ENCODE measurements at places on chromosomes 1 and 21.

GRCh38 chr1:174721246-174721645 is 273.5 kb downstream of the GPR52 start:
- DNase-seq, result no peak

DNA sequence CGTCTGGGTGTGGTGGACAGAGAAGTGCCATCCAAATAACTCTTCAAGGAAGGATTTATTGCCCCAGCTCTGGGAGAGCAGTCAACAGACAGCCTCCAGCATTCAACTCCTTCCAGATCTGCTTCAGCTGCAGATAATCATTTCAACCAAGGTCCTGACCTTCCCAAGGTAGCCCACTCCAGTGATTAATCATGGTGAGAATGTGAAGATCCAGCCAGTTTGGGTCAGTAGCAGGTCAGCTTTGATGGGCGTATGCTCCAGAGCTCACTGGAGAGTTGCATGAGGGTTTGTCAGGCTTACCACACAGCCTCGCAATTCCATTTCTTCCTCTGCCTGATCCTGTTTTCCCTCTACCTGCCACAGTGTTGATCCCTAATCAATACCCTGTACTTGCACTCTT is 214.5 kb upstream of the ZRANB2 start:
- DNase-seq, result no peak

GRCh38 chr1:201268604-201269151 is 14.6 kb upstream of the PKP1 start:
- DNase-seq, result no peak

GRCh38 chr1:35181790-35182455 is 11.0 kb downstream of the SFPQ start:
- no peak for DNase-seq

- no peak for DNase-seq
These were observed 22.5 kb upstream of the PKP1 start for GRCh38 chr1:201260648-201261311.

DNA sequence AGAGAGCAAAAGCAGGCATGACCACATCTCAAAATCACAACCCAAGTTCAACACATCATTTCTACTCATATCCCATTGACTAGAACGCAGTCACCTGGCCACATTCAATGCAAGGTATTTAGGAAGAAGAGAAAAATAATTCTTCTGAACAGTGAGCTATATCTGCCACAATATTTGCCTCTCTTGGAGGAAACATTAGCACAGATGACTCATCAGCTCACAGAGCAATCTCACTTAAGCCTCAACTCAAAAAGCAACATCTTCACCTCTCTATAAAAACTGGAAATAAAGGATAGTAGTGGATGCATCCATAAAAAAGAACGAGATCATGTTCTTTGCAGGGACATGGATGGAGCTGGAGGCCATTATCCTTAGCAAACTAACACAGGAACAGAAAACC is 143.9 kb upstream of the FMN2 start:
- no peak for DNase-seq

GRCh38 chr1:109275706-109276345 is 7.1 kb downstream of the PSRC1 start:
- DNase-seq, result no peak

- no peak for DNase-seq
These were observed 127.6 kb upstream of the VAMP3 start for GRCh38 chr1:7643530-7643929.

DNA sequence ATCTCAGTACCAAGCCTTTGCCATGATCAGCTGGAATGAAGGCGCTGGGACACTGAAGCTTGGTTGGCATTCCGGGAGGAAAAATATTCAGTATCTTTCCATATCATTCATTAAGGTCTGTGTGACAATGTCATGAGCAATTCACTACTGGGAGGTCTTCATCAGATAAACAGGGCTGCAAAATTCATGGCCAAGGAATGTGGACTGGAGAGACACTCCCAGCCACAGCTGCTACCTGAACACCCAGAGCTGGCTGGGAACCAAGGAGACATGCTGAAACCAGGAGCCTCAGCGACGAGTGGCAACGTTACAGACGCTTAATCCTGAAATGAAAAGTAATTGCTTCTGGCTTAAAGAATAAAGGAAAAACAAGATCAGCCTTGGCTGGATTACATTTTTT is 30.6 kb upstream of the DDAH1 start:
- DNase-seq, result no peak

DNA sequence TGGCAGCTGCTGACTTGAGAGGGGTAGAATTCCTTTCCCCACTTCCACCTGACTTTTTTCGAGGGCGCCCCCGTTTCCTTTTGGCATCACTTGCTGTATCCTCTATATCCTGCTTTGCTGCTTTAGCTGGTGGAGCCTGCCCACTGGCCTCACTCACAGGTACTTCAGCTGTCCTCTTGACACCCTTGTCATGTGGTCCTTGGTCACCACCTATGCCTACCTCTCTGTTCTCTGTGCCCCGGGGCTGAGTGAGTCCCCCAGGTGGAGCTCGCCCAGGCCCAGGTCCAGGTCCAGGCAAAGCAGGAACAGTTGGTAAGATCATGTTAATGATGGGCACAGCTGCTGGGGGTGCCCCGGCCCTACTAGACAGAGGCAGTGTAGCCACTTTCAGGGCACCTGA is 4.5 kb downstream of the RFX5 start:
- DNase-seq, result no peak

DNA sequence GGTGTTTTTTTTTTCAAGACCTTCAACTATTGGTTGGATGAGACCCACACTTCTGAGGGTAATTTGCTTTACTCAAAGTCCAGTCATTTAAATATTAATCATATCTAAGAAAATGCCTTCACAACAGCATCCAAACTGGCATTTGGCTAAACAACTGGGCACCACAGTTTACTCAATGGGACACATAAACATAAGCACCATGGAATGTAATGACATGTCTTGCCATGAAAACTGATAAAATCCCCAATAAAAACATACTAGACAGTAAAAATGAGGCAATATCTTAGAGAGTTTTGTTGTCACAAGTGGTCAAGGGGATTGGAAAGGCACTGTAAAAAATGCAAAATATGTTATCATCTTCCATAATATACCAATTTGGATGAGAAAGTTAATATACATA is 838.8 kb upstream of the ADAMTS5 start:
- no peak for DNase-seq

- DNase-seq, result no peak
These were observed 52.0 kb downstream of the TGFBR3 start for GRCh38 chr1:91833946-91834345.

GRCh38 chr1:228490120-228491078 is 3.2 kb downstream of the RNF187 start:
- DNase-seq, result no peak

GRCh38 chr1:244027491-244028145 is 23.5 kb upstream of the ZBTB18 start:
- no peak for DNase-seq

- DNase-seq, result no peak
These were observed 1.2 kb downstream of the UBR4 start for GRCh38 chr1:19208710-19209438.

GRCh38 chr21:34599534-34600101 is 15.3 kb downstream of the RCAN1 start:
- DNase-seq, result no peak

Data from activated CD4-positive, alpha-beta T cell treated with anti-CD3 and anti-CD28 coated beads, Interleukin-2, amount 50 U/mL, for 1 hour (primary cell).